ENCODE measurements at places on chromosomes 1 and 21.

- DNase-seq = peak; percentile 81
Observed at GRCh38 chr1:11929849-11930248, 3.6 kb upstream of the KIAA2013 start.

DNA sequence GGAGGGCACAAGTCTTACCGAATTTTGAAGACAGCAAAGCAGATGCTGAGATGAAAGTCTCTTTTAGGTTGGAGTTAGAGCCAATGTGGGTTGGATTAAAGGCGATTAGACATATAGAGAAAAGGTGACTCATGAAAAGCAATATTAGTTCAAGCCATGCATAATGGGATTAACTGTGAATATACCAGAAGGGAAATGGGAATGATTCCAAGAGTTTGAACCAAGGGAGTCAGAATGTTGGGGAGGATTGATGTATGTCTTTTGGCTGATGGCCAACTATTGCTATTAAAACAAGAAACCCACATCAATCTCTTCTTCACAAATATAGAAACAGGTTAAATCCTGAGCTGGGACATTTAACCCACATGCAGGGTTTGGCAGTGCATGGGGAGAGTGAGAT is 1.2 kb downstream of the HMGCS2 start:
- no peak for DNase-seq

DNA sequence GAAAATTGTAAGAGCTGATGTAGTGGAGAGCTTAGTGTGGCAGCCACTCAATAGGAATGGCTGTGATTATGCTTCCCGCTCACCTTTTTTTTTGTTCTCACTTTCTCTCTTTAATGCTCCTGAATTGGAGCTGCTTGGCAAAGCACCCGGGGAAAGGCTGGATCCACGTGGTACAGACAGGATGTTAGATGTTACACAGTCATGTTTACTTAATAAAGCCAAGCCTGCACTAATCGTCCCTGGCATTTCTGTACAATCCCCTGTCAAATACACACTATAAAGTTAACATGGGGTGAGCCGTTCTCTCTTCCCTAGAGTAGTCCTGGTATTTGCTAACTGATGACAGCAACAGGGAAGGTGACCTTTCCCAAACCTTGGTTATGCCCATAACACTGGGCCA is 187.8 kb downstream of the ZSCAN20 start:
- no peak for DNase-seq

DNA sequence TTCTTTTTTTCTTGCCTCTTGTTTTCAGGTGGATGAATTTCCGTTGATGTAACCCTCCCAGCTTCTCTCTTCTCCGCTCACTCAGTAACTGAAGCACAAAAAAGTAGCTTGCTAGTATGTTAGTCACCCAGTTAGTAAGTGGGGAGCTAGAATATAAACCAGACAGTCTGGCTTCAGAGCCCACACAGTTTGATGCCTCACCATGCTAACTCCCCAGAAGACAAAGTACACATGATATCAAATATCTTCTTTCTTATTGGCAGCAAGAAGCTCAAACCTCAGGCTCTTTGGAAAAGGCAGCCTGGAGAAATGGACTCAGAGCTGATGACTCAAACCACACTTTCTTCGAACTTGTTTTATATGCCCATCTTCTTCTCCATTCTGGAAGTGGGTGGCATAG is 187.5 kb upstream of the PLXNA2 start:
- DNase-seq = no peak

- no peak for DNase-seq
Observed at GRCh38 chr1:82525378-82525777, 724.6 kb downstream of the ADGRL2 start.

All from NAMALWA (cell line).